Suppressor macrophage treated with lipopolysaccharide for 1 hour (primary cell): ENCODE measurements at places on chromosomes 6 and 20.

- DNase-seq, result no peak
These were observed 147.3 kb upstream of the SSTR4 start for GRCh38 chr20:22887796-22888195.

GRCh38 chr6:21166754-21167153 is 426.8 kb upstream of the SOX4 start:
- no peak for DNase-seq

GRCh38 chr20:39851459-39851858 is 837.6 kb downstream of the MAFB start:
- DNase-seq, result no peak

DNA sequence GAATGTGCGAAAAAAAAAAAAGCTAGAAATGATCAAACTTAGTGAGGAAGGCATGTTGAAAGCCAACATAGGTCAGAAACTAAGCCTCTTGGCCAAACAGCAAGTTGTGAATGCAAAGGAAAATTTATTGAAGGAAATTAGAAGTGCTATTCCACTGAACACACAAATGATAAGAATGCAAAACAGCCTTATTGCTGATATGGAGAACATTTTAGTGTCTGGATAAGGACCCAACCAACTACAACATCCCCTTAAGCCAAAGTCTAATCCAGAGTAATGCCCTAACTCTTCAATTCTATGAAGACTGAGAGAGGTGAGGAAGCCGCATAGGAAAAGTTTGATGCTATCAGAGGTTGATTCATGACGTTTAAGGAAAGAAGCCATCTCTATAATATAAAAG is 5.5 kb upstream of the ABCC10 start:
- no peak for DNase-seq

GRCh38 chr20:9323622-9324021 is 190.8 kb upstream of the LAMP5 start:
- peak; percentile 18 for DNase-seq

- DNase-seq, result no peak
These were observed 71.3 kb downstream of the MKKS start for GRCh38 chr20:10362674-10363073.

DNA sequence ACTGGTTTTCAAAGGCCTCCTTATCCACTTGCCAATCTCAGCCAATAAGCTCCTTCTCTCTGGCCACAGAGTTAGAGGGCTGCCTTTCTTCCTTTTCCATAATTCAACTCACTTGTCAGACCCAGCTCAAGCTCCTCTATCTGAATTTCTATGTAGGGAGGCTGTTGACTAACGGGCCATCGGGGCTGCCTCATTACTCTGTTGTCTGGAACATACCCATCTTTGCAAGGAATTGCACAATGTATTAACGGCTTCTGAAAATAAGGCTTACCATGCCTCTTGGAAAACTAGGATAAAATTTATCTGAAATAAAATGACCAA is 28.5 kb upstream of the KIF6 start:
- no peak for DNase-seq

DNA sequence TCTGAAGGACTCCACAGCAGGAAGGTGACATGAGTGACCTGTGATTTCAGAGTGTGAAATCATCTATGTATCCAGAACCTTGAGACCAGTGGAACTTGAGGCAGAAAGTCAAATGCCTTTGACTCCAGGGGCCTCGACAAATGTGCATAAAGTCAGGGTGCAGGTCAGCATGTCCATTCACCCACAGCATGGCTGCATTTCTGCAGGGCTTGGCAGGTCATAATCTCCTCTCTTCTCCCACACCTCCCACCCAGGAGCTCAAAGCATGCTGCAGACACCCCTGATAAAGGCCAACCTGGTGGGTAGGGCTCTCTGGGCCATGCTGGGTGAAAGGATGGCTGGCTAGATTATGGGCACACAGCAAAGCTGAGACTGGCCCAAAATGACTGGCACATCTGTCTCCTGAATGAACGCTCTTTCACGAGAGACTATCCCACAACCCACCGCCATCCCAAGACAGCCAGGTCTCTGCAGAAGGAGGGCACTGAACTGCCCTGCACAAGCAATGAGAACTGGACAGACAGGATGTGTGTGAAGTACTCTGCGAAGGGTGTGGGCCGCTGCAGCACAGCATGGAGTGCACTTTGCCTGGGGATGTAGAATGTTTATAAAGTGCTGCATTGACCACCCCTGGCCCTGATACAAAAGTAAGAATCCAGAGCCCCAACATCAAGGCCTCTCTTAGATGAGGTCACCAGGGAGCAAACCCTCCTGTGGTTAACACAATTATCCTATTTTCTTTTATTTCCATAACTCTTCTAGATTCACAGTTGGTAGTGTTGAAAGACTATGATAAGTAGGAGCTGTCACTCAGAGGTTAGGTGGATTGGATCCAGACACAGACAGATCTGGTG is 78.2 kb upstream of the NXT1 start:
- no peak for DNase-seq
